AG09319 (cell line): ENCODE measurements at places on chromosomes 2 and 18.

GRCh38 chr2:239930871-239931771 lies 94.0 kb downstream of the NDUFA10 start:
- DNase-seq, result no peak

DNA sequence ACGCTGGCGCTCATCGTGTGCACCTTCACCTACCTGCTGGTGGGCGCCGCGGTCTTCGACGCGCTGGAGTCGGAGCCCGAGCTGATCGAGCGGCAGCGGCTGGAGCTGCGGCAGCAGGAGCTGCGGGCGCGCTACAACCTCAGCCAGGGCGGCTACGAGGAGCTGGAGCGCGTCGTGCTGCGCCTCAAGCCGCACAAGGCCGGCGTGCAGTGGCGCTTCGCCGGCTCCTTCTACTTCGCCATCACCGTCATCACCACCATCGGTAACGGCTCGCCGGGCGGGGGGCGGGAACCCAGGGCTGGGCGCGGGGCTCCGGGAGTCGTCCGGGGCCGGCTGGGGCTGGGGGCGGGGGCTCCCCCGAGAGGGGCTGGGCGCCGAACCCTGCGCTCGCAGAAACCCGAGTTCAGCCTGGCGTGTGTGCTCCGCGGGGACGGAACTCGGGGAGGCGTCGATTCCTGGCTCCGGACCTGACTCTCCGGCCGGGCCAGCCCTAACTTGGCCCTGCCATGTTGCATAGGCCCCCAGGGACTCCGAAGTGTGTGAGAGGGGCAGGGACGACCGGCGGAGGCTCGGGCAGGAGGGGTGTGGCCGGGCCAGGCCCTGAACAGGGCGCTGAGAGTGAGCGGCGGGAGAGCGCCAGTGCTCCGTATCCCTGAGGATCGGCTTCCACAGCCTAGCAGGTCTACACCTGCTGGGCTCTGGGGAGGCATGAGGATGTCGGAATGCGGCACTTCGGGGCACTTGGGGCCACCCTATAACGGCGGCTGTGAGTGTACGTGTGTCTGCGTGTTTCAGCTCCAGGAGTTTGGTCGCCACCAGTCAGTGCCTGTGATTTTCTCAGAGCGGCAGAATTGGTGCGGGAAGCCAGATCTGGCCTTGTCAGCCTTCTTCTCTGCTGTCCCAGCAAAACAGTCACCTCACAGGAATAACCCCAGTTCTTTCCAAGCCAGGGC lies 651 bp downstream of the KCNK3 start:
- DNase-seq, result no peak

- DNase-seq, result no peak
These were observed 604.9 kb upstream of the CDH2 start for GRCh38 chr18:28781616-28782362.

GRCh38 chr2:174722942-174723592 lies 41.2 kb downstream of the CHRNA1 start:
- DNase-seq, result no peak

DNA sequence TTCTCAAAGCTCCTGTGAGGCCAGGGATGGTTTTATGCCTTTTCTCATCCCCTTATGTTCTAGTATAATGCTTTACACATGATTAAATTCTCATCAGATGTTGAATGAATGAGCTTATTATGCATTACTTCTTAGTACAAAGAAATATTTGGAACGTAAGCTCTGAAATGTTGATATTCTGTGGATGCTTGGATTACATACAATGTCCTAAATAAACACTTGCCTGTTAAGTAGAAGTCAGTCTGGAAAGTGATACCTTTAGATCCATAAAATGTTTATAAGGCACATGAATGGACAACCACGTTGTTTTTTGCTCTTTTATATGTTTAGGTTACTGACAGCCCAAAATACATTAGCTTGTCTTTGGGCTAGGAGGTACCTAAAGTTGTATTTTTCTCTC lies 248.6 kb downstream of the NEDD4L start:
- no peak for DNase-seq

GRCh38 chr2:82675186-82675585 lies 1783.9 kb downstream of the SUCLG1 start:
- no peak for DNase-seq

- no peak for DNase-seq
These were observed 77.9 kb upstream of the DOCK10 start for GRCh38 chr2:225120186-225120585.

- no peak for DNase-seq
These were observed 52.7 kb downstream of the HAUS1 start for GRCh38 chr18:46156843-46157242.

- DNase-seq, result no peak
These were observed 282.9 kb upstream of the TNP1 start for GRCh38 chr2:217142649-217143266.

DNA sequence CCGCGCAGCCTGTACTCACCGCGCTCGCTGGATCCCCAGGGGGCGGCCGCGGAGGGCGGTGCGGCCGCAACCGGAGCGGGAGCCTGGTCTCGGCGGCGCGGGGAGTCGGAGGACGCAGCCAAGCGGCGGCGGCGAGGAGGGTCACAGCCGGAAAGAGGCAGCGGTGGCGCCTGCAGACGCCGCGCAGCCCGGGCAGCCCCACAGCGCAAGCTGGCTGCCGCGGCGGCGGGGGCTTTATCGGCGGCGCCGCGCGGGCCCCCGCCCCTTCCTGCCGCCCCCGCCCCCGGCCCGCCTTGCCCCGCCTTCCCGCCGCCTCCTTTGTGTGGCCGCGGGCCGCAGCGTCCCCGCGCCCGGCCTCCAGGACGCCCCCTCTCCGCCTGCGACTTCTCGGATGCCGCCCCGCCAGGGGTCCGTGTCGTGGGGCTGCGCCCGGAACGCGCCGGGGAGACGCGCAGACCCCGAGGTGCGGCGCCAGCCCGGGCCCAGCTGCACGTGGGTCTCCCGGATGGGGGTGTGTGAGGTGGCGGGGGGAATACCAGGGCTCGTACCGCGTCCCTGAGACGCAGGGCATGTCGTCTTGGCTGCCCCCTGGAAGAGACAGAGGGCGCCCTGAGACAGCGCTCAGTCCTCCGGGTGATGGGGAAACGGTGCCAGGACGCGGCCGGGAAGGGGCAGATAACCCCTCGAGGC lies at the start of gene SERPINE2:
SERPINE2 (minus strand) TSS at position 207 of the 690 bp plus-strand sequence. CDS start 37,386 bp downstream, outside the sequence.
- peak; percentile 43 for DNase-seq

DNA sequence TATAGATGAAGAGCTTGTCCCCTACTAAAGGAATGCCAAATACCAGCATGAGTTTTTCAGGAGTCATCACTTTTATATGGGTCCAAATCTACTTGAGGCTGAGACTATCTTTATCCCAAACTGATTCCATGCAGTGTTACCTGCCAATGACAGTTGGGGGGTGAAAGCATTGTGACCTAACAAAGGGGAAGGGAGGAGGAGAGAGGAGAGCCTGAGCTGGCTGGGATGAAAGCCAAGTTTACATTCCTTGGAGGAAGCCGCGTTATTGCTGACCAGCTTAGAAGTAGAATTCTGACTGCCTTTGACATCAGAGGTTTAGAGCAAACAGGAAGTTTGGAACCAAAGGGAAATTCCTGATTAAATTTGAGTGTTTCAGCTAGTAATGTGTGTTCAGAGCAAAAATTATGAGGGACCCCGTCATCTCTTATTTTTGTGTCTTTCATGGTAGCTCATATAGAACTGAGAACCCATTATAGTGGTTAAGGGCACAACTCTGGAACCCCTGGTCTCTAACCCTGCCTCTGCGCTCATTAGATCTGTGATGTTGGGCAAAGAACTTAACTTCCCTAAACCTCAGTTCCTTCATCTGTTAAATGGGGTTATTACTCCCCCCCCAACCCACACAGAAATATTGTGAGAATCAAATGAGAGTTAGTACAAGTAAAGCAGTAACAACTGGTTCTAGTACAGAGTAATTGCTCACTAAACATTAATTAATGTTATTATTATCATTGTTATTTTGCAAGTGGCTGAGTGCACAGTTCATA lies 199.3 kb upstream of the EPAS1 start:
- peak; percentile 96 for DNase-seq

DNA sequence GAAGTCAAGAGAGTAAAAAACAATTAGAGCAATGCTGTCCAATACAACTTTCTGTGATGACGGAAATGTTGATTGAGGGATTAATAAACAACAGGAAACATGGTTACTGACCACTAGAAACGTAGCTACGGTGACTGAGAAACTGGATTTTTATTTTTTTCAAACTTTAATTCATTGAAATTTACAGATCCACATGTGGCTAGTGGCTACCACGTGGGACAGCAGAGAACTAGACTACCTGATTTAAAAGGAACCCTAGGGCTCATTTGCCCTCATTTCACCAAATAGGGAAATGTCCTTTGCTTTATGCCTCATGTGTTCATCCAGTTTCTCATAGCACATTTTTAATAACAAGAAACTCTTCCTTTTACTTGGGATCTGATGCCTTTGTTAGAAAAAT lies 413.0 kb downstream of the TGIF1 start:
- DNase-seq, result no peak

DNA sequence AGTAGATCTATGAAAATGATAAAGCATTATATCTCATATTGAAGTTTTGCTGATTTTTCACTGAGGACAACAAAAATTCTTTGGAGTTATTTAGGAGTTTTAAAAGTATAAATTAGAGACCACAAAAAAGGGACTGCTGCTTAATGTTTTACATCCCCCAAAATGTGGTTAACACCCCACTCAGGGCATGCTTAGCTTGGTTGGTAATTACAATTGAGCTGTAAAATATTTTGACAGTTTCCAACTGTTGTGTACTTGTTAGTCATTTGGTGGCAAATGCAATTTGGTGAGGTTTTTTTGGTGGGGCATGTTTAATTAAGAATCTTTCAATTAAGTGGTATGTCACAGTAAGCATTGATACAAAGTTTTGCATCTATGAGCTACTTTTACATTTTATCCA lies 137.3 kb upstream of the OTX1 start:
- no peak for DNase-seq

- no peak for DNase-seq
These were observed 8.8 kb downstream of the PPM1G start for GRCh38 chr2:27400348-27401135.

DNA sequence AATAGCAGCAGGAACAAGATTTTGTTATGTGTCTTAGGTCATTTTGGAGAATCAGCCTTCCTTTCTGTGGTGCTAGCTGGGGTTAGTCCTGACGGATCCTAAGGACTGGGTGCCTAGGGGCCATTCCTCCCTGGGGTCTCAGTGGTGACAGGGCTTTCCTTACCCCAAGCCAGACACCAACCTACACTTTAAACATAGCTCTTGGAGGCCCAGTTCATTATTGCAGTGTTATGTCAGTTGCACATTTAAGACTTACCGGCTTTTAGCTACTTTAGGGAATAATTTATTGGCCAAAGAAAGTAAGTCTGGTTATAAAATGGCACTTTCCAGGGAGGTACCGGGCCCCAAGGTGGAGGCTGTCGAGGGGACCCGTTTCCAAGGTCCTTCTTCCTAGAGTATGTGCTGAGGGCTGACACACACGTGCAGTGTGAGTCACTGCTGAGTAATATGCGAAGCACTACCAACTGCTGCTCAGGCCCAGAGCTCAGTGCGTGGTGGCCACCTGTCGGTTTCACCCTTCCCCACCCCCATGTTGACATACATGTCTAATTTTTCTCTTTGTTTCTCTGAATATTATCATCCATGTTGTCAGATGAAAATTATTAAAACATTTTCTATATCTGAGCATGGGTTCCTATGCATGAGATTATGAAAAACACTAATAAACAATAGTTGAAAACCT lies 37.0 kb upstream of the GRHL1 start:
- DNase-seq, result no peak

GRCh38 chr2:210839450-210839849 lies 283.1 kb downstream of the CPS1 start:
- DNase-seq, result no peak

- no peak for DNase-seq
These were observed 314.7 kb upstream of the LYPD1 start for GRCh38 chr2:132984731-132985130.

DNA sequence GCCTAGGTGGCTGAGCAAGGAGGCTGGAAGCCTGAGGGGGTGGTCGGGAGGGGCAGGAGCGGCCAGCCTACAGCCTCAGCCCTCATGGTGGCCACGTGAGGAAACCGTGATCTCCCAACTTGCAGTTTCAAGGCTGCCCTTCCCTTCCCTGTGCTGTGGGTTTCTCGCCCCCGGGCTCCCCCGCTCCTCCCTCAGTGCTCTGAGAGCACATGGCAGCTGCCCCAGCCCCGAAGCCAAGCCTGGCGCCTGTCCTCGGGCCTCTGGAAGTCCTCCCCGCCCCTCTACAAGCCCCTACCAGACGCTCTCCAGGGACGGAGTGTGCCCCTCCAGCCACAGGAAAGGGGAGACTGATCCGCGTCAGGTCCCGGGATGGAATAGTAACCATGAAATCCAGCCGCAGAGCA lies 586 bp upstream of the ANKRD23 start:
- DNase-seq, result no peak

DNA sequence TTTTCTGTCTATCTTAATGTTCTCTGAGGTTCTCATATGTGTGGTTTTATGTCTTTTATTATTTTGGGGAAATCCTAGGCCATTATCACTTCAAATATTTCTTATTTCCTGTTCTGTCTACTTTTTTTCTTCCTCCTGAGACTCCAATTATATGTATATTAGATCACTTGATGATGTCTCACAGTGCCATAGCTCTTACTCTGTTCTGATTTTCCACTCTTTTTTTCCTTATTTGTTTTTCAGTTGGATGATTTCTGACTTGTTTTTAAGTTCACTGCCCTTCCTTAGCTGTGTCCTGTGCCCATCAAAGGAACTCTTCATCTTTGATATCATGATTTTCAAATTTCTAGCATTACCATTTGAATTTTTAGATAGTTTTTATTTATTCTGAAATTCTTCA lies 24.1 kb downstream of the FAM228B start:
- no peak for DNase-seq

DNA sequence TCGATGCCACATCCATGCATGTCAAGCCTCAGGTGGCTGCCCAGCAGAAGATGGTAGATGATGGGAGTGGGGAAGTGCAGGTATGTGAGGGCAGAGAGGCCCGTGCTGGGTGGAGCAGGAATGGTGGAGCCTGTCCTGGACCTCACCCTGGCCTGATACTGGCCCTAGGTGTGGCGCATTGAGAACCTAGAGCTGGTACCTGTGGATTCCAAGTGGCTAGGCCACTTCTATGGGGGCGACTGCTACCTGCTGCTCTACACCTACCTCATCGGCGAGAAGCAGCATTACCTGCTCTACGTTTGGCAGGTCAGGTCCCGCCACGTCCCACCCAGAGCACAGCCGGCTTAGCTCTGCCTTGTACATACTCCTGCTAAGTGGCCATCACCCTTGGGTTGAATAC lies 13.0 kb downstream of the VIL1 start:
- no peak for DNase-seq

DNA sequence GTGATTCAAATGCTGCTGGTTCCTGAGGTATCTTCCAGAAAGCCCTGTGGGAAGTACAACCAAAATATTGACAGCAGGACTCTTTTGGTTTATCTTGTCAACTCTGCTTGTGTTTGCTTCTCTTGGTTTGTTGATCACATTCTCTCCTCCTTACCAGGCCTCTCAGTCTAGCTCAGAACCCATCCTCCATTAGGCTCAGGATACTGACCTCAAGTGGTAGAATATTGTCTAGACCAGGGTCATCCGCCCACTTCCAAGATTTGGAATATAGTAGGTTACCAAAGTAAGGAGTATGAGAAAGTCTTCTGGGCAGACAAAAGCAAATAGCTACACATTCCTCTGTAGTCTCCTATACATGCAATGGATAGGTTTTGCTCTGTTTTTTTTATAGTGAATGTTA lies 56.6 kb downstream of the XIRP2 start:
- no peak for DNase-seq
